ENCODE measurements at places on chromosomes 1 and 21. TPM values are rescaled to one million over a fixed set of nuclear protein-coding genes. Genes with fewer than 3 reads are reported as not detected.

GRCh38 chr1:20499105-20499504 is 8.8 kb downstream of the MUL1 start:
- DNase-seq = no peak

DNA sequence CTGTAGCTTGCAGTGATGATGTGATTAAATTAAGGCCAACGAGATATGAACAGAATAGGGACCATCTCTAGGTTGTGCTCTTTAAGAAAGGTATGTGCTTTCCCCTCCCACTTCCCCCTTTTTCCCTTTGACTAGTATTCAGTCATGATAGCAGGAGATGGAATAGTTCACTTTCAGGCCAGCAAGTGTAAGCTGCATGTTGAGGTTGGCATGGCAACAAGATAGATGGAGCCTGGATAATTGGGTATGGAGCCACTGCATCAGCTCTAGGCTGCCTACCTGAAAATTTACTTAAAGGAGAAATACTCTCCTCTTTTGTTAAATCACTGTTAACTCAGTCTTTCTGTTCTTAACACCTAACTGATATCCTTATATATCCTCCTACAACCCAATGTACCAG is 1.5 kb upstream of the CRP start:
- no peak for DNase-seq

OR2T29 gene
- total RNA-seq = not detected

DNA sequence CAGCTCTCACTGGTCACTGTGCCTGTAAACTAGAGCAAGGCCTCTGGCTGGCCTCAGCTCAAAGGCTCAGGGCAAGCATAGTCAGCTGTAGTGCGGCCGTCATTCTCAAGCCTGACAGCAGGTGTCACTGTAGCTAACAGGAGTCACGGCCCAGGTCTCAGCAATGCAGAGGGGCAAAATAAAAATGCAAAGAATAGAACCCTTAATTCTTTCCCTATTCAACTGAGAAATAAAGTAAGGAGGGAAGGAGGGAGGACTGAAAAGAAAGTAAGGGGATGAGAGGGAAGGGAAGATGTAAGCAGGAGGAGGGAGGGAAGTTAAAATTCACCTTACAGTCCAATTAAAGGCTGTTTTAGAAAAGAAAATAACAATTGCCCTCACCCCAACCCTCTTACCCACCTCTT is 106.1 kb downstream of the KIAA0319L start:
- DNase-seq = no peak

MCOLN2 gene
- total RNA-seq = 1.7 TPM

Measured in vagina (tissue), 2 donors.